ENCODE measurements at places on chromosomes 7 and 10. TPM values are rescaled to one million over a fixed set of nuclear protein-coding genes. Genes with fewer than 3 reads are reported as not detected.

DNA sequence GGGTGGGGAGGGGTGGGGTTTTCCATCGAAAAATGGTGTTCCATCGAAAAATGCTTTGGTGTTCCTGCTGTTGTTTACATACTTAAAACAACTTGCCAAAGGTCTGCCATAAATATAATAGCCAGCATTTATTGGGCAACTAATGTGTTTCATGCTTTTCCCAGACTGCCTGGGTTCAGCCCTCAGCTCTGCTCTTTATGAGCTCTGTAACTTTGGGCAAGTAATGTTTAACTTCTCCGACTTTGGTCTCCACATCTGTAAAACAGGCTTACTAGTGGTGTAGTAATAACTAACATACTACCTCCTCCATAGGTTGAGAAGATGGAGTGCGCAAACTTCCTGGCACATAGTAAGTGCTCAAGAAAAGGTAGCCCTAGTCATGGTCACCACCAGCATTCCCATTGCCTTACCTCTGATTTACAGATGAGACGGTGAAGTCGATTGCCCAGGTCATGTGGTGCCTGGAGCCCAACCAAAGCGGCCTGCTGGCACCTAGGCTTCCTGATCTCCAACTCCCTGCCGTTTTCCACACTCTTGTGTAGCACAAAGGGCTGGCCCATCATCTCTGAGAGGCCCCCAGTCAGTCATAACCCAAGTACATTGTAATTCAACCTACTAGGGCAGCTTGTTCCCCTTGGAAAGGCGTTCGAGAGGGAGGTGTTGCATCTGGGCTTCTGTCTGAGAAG, 8.9 kb downstream of the ZMIZ1 start:
- DNase-seq, result no peak

The FBXL13 gene
- total RNA-seq, result 0.70 TPM

The TMEM270 gene
- not detected for total RNA-seq

GRCh38 chr7:97446361-97446760, 285.5 kb upstream of the TAC1 start:
- DNase-seq, result no peak

GRCh38 chr7:44711528-44711927, 37.1 kb upstream of the ZMIZ2 start:
- DNase-seq, result no peak

DNA sequence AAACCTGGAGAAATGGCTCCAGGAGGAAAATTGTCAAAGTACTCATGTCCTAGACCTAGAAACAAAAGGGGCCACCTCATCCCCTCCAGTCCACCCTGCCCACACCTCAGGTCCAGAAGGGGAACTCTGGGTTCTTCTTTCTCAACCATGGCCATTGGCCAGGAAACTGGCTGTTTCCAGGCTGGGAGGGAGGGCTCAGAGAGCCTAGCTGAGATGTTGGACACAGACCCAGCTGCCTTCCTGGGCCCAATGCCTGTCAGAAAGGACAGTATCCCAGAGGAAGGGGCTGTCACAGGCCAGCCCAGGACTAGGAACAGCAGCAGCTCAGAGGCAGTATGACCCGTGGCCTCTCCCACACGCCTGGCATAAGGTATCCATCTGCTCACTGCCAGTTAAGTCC, 9.6 kb downstream of the GRID1 start:
- no peak for DNase-seq

The SFXN2 gene
- 5.1 TPM for total RNA-seq

The PRSS37 gene
- not detected for total RNA-seq

GRCh38 chr7:46990761-46991160, 591.1 kb downstream of the TNS3 start:
- DNase-seq, result no peak

The PTPN20 gene
- 0.78 TPM for total RNA-seq

GRCh38 chr7:16492513-16493062, 27.1 kb upstream of the SOSTDC1 start:
- DNase-seq, result no peak

DNA sequence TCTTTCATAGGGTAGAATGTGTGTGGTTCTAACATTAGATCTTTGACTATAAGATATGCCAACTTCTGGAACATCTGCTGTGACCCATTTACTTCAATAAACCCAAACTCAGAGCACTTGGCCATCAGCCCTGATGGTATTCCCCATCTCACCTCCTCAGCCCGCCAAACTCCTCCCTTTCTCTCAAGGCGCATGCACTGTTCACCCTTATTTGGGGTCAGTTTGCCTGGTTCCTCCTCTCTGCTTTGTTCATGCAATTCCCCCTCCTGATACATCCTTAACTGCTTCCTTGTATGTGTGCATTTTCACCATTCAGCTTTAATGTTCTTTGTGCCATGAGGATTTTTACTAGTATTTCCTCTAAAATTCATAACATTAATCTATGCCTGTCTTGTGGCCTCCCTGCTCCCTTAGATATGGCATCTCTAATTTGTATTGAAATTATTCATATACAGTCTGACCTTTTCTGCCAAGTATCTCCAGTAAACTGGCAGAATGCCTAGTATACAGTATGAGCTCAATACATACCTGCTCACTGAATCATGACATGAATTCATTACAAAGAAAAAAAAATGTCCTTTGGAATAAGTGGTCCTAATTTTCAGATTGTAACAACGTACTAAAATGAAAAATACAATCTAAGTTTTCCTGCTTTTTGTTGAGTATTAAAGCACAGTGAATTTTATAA, 336.8 kb upstream of the IGFBP3 start:
- DNase-seq, result no peak

The KCP gene
- 0.95 TPM for total RNA-seq

GRCh38 chr10:89245802-89246201, 5.8 kb downstream of the LIPA start:
- no peak for DNase-seq

The HMX3 gene
- total RNA-seq, result not detected

The SVOPL gene
- not detected for total RNA-seq

GRCh38 chr10:15141136-15142054, 27.1 kb downstream of the NMT2 start:
- DNase-seq, result no peak

- no peak for DNase-seq
Measured at GRCh38 chr7:140592964-140593671, 47.5 kb downstream of the DENND2A start.

Measured in natural killer cell (primary cell).